ENCODE measurements at places on chromosomes 5 and 9.

- no peak for DNase-seq
Observed at GRCh38 chr5:111958851-111959250, 201.9 kb upstream of the NREP start.

DNA sequence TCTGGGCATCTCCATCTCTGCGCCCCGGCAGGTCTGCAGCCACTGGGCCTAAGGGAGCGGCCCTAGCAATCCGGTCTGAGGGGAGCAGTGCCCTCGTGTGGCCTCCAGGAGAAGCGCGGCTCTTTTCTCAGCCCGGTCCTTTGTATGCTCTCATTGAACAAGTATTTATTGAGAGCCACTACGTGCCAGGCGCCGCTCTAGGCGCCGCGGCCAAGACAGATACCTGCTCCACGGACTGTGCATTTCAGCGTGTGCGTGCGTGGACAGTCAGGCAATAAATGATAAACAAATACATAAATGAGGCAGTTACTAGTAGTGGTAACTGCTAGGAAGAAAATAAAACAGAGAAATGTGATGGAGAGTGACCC lies 2.3 kb upstream of the SLC4A9 start:
- DNase-seq = peak; percentile 70

GRCh38 chr9:95425910-95426551 lies 90.7 kb downstream of the PTCH1 start:
- DNase-seq = no peak

DNA sequence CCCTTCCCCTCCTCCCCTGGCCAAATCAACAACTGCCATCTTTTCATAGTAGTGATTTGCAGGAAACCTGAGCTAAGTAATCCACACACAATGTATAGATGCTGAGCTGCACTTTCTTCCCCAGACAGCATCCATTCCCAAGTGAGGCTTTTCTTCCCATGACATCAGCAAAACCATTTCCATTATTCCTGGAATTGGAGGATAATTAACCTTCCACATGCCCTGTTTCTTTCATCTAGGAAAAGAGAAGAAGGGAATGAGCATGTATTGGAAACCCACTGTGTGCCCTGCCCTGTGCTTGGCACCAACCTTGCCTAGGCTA lies 268.0 kb downstream of the ZSWIM6 start:
- DNase-seq = no peak

GRCh38 chr5:86971034-86971571 lies 296.6 kb upstream of the RASA1 start:
- no peak for DNase-seq

- no peak for DNase-seq
Observed at GRCh38 chr5:26482076-26482809, 556.1 kb downstream of the CDH9 start.
